ENCODE measurements at places on chromosomes 16 and 17. TPM values are rescaled to one million over a fixed set of nuclear protein-coding genes. Genes with fewer than 3 reads are reported as not detected.
A peak's percentile ranks its signal among the peaks of the same experiment; 100 is the strongest.

The MT1A gene
- total RNA-seq = 769 TPM

The ACSM5 gene
- total RNA-seq = 21.2 TPM

The MLYCD gene
- total RNA-seq = 10.4 TPM

The KRT39 gene
- total RNA-seq = not detected

The GPRC5C gene
- 17.9 TPM for total RNA-seq

The CA5A gene
- total RNA-seq = not detected

The MAP3K14 gene
- total RNA-seq = 8.7 TPM

The SDR42E1 gene
- total RNA-seq = 0.77 TPM

The SOX8 gene
- total RNA-seq = 1.3 TPM

The TK1 gene
- 1.1 TPM for total RNA-seq

DNA sequence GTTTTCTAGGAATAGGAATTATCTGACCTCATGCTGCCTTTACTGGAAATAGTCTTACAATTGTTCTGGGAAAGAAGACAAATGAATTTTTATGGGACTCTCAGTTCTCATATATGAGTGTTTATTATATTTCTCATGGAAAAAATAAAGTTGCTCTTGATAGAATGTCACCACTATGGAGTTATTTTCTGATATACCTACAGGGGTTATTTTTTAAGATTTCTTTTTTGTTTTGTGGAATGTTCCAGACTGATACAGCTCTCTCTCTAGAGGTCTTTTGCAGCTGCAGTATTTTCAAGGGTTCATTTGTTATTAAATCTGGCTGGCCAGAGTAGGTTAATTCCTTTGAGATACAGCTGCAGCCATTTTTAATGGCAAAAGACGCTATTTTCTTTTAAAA, 100.7 kb downstream of the ABCA8 start:
- no peak for DNase-seq

GRCh38 chr16:87538594-87538993, 45.8 kb upstream of the ZCCHC14 start:
- no peak for DNase-seq

DNA sequence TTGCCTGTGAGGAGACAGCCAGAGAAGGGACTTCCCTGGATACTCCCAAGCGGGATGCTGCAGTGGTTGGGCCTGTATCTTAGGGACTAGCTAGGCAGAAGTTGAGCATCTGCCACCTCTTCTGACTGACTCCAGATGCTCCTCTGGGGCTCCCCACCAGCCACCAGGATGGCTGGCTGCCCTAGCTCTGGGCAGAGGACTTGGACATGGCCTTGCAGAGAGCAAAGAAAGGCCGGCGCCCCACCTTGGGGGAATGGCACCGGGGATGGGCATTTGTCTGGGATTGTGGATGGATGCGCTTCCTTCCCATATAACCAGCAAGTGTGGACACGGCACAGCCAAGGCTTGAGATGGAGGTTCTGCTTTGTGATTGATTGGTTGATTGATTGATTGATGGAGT, 69.0 kb downstream of the OR1D5 start:
- DNase-seq = peak; percentile 82

DNA sequence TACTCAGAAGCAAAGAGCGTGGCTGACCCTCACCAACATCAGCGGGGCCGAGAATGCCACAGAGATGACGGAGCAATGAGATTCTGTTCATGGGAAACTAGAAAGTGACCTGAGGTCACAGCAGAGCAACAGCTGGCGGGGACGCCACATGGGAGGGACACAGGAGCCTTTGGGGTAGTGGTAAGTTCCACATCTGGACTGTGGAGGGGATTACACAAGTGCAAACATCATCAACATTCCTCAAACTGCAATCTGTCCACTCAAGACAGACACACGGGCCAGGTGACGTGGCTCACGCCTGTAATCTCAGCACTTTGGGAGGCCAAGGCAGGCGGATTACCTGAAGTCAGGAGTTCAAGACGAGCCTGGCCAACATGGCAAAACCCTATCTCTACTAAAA, 11.2 kb downstream of the HAGH start:
- no peak for DNase-seq

DNA sequence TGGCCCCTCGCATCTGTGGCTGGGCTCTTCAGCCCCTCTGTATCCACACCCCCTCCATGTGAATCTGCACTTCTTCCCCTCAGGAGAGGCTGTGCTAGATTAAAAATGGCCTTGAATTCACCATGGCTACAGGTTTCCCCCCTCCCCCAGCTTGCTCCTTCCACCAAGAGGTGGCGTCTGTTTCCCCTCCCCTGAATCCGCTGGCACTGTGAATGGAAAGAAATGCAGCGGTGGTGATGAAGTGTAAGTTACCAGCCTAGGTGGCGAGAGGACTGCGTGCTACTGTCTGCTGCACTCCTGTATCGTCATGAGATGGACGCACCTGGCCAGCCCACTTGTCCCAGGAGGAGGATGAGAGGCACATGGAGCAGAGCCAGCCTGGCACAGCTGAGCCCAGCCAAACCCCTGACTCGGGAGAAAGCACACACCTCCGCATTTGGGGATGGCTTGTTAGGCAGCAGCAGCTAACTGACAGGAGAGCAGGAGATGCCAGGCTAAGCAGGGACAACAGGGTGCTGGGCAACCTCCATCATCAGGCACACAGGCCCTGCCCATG, 26.2 kb downstream of the TNFRSF13B start:
- DNase-seq = peak; percentile 59

- no peak for DNase-seq
Measured at GRCh38 chr16:55565086-55565485, 1.4 kb upstream of the CAPNS2 start.

DNA sequence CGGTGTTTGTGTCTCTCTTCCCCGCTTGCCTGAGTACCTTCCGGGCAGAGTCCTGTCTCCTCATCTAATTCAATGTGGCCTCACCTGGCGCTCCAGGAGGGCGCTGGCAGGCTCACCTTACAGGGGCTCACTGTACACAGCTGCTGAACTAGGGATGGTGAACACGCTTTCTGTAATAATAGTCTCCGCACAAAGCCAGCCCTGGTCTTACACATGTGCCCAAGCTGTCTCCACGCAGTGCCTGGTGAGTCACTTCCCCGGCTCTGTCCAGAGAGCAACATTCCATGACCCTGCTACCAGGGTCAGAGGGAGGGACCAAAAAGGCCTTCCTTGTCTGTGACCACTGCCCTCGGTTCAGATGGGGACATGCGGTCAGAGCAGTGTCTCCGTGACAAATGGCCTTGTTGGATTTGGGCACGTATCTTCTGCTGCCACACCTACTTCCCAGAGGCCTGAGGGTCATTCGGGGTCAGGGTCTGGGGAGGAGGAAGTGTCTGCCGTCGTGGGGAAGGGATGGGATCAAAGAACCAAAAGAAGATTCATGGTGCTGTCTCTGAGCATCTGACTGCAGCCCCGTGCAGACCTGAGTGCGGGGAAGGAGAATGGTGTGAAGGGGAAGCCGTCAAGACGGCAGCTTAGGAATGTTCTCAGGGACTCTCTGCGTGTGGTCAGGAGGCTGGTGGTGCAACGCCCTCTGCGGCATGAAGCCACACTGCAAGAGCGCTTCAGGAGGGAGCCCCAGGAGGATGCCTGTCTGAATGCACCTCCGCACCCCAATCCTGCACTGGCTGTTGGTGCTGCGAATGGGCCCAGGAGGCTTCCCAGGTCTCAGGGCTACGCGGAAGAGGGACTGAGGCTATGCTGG, 68.8 kb downstream of the IL21R start:
- no peak for DNase-seq

DNA sequence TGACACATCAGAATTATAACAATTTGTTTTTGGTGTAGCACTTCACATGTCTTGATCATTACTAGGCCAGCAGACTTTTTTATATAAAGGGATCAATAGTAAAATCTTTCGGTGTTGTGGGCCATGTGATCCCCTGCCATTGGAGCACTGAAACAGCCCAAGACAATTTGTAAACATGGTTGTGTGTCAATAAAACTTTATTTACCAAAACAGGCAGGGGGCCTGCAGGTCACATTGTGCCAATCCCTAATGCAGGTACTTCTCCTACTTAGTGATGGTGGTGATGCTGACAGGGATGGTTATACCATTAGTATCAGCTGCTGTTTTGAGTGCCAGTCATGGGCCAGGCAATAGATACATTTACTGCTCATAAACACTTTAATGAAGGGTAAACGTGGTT, 319.9 kb downstream of the SNX29 start:
- DNase-seq = no peak

DNA sequence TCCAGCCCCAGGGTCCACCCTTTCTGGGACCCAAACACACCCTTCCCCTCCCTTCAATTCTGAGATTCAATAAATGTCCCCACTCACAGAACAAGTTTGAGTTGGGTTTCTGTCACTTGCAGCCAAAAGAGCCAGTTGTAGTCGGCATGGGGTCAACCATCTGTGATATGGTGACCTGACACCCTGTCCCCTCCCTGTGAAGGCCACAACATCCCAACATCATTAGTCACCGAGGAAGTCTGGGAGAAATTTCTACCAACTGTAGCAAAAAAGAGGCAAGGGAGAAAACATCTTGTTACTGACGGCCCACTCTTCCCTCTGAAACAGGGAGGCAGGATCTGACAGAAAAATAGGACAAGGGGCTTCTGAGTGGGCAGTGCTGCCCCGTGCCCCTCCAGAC, 638 bp upstream of the LYZL6 start:
- no peak for DNase-seq

DNA sequence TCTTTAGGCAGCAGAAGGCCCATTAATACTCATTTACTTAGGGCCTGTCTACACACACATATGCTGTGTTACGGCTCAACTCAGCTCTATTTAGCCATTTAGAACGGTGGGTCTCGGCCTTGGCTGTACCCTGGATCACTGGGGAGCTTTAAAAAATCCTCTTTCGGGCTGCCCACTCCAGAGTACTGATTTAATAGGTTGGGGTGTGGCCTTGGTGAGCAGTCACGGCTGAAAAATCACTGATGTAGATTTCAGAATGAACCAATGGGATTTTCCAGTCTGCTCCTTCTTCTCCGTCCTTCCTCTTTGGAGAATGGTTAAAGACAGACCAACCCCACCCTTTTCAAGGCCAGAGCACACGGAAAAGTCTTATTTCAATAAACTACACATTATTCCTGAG, 223.5 kb downstream of the CCDC182 start:
- peak; percentile 0 for DNase-seq

DNA sequence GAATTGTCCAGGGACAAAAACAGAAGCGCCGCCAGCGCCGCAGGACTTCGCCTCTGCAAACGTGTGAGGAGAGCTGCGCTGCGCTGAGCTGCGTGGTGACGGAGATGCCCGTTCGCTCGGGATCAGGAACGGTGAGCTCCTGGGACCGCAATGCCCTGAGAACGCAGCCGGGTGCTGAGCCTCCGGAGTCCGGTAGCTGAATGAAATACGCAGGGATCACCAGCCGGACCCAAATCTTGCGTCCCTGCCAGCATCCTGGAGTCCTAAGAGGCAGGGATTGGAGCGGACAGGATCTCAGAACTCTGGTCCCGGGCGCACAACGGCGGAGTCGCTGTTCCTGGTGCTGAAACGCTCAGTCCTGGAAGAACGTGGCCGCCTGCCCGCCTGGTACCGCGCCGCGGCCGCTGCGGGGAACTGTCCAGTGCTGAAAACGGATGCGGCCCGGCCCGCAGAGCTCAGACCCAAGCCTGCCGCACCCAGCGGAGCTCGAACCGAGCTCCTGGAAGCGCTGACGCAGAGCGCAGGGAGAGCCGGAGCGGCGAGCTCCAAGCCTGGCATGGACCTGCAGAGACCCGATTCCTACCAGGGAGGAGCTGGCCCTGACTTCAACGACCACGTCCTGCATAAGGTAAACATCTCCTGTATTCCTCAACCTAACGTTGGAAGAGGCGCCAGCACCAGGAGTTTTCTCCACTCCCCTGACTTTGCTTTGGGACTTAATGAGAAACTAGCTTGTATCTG, 41.5 kb downstream of the CD300LF start:
- peak; percentile 92 for DNase-seq

DNA sequence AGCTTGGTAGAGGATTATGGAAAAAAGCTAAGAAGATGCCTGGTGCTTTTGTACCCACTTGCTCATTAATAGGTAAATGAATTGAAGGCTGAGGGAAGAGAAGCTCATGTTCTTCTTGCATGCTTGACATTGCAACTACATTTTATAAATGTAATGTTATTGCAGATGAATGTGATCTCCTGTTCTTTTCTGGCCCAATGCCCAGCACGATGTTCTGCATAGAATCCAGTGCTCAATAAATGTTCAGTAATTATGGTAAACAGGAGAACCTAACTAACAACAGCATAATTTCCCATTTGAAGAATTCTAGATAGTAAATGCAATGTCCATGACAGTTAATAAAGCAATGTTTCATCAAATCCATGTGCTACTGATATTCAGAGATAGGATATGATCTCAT, 638.2 kb upstream of the SOX9 start:
- no peak for DNase-seq
